ENCODE measurements at places on chromosomes 3 and 15.

DNA sequence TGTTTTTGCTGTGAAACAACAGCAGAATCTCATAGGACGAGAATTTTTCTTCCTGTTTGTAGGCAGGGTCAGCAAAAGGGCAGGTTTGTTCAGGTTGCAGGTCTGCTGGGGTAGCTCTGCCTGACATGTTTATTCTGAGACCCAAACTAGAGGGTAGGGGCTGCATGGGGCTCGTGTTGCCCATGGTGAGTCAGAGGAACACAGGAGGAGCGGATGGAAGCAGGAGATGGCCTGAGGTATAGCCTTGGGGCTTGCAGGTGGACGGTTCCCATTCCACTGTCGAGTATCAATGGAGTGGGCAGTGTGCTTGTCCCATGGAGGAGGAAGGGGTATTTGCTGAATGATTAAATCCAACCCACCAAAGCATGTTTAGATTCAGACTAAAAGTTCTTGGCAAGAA, 138.9 kb downstream of the APBA2 start:
- no peak for DNase-seq

- DNase-seq, result no peak
Observed at GRCh38 chr3:127706785-127707351, 34.1 kb downstream of the ABTB1 start.

DNA sequence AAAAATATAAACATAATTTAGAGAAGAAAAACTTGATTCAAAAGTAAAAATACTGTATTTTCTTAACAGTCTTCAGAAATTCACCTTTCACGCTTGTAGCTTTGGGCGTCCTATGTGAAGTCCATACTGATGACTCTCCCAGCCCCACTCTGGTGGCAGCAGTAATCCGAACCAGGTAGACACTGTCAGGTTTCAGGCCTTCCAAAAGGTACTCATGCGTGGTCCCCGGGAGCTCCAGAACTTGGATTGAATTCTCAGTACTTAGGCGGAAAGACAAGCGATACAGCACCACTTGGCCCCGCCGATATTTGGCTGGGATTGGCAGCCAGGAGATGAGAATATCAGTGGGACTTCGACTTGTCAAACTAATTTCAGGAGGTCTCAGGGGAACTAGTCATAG, 69.7 kb downstream of the PRTG start:
- DNase-seq, result no peak

DNA sequence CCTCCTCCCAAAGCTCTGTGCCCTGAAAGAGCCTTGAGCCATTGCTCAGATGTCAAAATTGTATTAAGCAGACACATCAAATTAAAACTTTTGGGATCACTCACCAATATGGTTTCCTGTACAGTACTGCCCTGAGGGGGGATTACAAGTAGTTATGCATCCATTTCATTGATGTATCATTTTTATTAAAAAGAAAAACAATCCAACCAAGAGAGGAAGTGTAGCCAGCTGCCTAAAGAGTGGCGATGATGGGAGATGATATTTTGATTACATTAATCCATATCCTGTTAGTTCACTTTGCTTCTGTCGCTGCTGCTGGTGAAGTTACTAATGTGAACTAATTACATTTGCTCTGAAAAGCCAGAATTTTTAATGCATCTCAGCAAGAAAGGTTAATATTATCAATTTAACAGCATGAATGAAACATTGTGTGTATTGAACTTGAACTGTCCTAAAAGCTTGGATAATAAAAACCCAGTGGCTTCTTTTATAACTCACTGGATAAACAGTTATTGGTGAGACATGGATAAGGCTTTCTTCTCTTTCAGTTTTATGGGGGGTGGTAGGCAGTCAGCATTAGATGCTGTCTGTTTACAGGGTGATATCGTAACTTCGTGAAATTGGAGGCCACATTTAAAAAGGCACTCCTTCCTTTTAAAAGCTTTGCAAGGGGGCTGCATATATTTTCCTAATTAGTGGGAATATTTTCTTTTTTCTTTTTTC, 87.7 kb downstream of the IGF1R start:
- DNase-seq, result no peak

DNA sequence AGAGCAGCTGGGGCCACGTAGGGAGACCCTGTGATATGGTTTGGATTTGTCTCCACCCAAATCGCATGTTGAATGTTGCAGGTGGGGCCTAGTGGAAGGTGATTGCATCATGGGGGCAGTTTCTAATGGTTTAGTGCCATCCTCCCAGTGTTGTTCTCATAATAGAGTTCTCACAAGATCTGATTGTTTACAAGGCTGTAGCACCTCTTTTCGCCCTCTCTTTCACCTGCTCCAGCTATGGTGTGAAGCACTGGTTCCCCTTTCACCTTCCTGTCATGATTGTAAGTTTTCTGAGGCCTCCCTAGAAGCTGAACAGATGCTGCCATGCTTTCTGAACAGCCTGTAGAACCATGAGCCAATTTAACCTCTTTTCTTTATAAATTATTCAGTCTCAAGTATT, 198.9 kb upstream of the CBLB start:
- no peak for DNase-seq

GRCh38 chr15:50355980-50356379, 982 bp upstream of the GABPB1 start:
- peak; percentile 40 for DNase-seq

DNA sequence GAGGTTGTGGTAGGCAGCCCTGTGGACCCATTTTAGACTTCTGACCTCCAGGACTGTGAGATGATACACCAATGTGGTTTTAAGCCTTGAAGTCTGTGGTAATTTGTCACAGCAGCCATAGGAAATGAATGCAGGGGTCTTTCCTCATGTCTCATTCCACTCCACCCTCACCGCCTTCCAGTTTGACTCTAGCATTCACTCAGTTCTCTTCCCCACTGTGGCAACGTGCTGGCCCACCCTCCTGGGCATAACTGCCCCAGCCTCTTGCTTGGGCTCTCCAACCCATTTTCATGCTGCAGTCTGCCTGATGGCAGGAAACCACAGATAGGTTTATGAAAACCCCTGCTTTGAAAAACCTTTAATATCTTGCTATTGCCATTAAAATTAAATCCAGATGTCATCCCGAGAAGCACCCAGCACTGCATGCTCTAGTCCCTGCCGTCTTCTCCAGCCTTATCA, 7.3 kb upstream of the TRNT1 start:
- DNase-seq, result peak; percentile 17

GRCh38 chr15:89433686-89434085, 62.7 kb downstream of the RHCG start:
- no peak for DNase-seq

GRCh38 chr15:64151727-64152506, at the start of gene SNX22:
TSS of gene SNX22 (plus strand) at chr15:64151731. CDS start at chr15:64151776, 45 bp downstream.
- no peak for DNase-seq

- DNase-seq, result no peak
Observed at GRCh38 chr3:141629976-141630375, 108.1 kb upstream of the RNF7 start.

- DNase-seq, result no peak
Observed at GRCh38 chr3:103516950-103517349, 1082.1 kb downstream of the ZPLD1 start.

GRCh38 chr3:131699001-131699400, 196.2 kb upstream of the MRPL3 start:
- peak; percentile 85 for DNase-seq

GRCh38 chr15:40320931-40321371, 2.5 kb upstream of the INAFM2 start:
- DNase-seq, result peak; percentile 68

- no peak for DNase-seq
Observed at GRCh38 chr3:89449086-89449485, 341.7 kb downstream of the EPHA3 start.

DNA sequence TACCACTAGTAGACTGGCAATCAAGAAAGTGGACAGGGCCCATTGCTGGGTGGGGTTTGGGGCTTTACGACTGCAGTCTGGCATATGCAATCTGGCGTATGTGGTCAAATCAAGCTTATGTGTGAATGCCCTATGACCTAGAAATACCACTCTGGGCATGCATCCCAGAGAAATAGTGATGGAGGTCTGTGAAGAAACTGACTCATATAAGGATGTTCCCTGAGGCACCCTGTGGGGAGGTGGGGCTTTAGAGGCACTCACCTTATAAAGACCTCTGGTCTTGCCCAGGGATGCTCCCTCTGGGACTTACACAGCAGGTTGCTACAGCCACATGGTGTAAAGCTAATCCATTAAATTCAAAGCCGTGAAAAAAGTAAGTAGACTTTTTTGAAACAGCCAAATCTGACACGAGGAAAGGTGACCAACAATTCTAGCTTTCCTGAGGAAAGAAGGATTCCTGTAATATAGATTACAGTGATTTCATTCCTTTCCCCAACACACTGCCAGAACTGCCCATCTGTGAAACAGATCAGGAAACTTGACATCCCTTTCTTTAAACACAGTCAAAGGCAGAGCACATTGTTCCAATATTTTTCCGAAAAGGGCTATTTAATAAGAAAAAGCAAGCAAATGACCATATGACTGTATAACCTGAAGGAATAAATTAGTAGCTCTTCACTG, 13.6 kb downstream of the RARRES1 start:
- DNase-seq, result peak; percentile 88

DNA sequence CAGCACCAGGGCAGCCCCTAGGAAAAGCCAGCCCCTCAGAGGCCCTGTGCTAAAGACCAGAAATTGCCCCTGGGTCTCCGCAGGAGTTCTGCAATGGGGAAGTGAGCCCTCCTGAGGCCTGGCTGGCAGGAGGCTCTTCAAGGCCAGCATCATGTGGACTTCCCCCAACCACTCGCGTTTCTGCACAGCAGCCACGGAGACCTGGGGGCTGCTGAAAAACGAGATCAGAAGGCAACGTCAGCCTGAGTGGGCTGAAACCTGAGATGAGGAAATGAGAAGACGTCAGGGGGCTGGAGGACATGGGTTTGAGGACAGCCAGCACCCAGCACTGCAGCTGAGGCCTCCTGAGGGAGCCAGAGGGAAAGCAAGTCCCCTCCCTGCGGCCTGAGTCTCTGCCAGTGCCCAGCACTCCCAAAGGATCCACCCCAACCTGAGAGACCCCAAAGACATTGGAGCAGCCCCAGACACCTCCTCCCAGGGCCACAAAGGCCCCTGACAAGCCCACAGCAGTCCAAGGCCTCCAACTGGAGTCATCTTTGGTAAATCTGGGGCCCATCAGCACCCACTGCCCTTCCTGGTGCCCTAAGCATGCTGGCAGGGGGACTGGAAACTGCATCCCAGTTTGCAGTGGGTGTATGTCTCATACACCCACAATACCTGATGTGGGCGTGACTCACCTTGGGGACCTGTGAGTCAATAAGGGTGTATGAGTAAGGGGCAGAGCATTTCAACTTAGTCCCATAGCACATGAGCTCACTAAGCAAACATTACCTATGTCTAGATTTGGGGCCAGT, 29.2 kb upstream of the CYP11A1 start:
- DNase-seq, result peak; percentile 53

- no peak for DNase-seq
Observed at GRCh38 chr3:66642019-66642418, 141.2 kb upstream of the LRIG1 start.

- no peak for DNase-seq
Observed at GRCh38 chr3:72095521-72095920, 310.6 kb upstream of the PROK2 start.

DNA sequence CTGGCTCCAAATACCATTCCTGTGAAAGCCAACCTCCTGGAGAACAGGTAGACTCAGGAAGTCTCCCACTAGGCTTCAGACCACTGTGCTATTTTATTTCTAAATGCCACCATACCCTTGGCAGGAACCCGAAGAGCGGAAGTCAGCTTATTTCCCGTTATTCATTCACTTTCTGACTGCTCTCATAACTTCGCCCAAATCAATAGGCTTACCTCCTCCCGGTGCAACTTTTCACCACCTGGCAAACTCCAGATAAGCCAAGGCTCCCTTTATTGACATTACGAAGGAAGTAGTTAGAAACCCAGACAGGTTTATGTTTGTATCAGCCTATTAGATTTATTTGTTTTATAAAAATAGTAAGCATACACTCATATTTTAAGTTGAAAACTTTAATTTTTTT, 3.3 kb upstream of the CCDC54 start:
- DNase-seq, result no peak
